ENCODE measurements at places on chromosomes 1 and 21.

- DNase-seq = no peak
These were observed 71.5 kb upstream of the ADGRL2 start for GRCh38 chr1:81729239-81729638.

GRCh38 chr1:76109901-76110560 is 35.5 kb downstream of the ST6GALNAC3 start:
- DNase-seq = no peak

DNA sequence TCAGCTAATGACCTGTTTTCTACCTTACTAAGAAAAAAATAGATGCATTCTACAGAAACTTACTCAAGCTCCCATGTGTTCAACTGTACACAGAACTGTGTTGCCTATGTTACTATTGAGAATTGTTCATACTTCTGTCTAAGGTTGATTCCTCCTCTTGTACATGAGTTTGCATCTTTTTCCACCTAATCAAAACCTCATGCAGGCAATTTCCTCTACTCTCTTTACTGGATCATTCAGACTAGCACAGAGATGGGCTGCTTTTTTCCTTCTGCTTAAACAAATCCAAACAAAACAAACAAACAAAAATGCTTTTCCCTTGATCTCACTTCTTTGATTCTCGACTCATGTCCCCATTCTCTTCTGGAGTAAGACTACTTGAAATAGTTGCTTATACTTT is 58.8 kb upstream of the PTGFR start:
- no peak for DNase-seq

GRCh38 chr1:51650198-51650597 is 33.3 kb downstream of the OSBPL9 start:
- no peak for DNase-seq

GRCh38 chr1:213244664-213245091 is 193.6 kb downstream of the RPS6KC1 start:
- peak; percentile 29 for DNase-seq
